ENCODE measurements at places on chromosomes 12 and 14.

DNA sequence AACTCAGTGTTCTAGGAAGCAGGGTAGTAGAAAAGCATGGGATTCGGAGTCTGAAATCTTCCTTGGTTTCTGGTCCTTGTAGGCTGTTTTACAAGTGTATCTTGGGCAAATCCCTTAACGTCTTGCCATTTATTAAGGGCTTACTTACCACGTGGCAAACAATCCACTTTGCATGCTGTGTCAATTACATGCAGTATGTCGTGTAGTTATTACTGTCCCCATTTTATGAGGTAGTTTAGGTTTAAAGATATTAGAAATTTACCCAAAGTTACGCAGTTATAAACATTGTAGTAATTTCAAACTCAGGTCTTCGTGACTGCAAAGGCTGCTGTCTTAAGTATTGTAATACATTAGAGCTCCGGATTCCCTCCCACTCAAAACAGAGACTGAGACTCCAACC is 1.5 kb upstream of the NOVA1 start:
- DNase-seq: no peak

DNA sequence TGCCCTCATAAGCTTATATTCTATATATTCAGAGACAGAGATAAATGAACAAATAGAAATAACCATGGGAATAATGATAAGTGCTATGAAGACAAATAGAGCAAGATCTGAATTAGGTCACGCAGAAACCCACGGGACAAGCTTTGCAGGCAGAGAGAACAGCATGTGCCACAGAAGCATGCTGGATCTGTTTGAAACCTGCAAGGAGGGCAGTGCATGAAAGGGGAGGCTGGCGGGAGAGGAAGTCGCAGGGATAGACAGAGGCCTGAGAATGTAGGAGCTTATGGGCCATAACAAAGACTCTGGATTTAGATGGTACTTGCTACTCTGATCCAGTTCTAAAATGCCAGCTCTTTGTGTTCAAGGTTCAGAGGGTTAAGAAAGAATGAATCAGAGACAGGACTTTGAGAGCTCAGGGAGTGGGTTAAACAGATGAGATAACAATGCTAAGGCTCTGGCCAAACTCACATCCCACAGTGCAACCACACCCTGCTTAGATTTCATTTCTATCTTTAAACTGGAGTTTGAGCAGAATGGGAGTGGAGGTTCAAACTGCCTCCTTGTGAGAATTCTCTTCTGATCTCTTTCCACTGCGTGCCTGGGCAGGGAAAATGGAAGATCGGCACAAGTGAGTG is 49.2 kb upstream of the PPP1R12A start:
- peak; percentile 42 for DNase-seq

DNA sequence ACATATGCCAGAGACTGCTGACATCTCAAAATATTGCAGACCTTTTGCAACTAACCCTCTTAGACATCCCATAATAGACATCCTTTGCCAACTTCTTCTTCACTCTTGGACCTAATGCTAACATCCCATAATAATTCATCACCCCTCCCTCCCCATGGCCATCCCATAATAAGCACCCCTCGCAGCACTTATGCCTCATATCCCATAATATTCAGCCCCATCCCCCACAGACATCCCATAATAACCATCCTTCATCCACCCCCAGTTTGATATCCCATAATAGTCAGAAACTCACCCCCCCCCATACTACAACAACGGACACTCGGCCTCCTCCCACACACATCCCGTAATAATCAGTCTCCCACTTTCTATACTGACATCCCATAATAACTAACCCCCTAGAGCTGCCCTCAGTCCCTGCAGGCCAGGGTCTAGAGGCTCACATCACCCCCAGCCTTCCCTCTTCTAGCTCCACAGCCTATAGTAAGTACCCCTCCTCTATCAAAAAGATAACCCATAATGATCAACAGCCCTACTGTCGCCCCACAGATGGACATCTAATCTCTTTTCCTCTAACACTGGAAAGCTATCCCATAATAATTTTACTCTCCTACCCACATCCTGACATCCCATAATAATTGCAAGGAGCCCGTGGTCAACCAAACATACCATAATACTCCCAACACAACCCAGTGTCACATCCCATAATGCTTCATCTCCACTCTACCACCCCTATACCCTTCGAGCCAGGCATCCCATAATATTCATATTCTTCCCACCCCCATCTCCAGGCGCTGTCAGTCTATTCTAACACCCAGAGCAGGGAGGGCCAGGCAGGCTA is 792 bp upstream of the CHD4 start:
- DNase-seq: peak; percentile 48

DNA sequence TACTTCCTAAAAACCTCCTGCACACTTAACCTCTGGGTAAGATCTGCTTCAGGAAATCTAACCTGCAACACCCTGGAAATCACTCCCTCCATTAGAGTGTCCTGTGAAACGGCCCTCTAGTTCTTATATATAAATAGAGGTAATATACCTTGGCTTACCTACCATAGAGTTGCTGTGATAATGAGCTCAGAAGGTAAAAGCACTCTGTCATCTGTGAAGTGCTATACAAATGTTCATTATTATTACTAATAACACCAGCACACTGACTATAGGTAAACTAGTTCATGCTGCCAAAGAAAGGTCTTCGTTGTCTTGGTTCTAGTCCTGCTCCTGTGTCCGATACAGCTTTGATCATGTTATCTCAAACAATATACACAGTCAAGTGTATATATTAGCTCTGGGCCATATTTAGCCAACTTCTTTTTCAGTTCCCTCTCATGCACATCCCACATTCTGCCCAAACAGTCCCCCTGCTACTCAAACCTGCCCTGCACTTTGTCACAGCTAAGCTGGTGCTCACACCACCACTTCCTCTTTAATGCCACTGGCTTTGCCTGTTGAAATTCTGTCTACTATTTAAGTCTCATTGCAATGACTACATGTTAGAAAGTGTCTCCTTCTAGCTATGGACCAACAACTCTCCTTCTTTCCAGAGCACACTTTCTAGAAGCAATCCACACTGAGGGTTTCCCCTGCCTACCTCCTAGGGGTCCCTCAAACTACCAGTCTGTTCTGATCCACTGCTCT is 5.1 kb downstream of the E2F7 start:
- no peak for DNase-seq

- no peak for DNase-seq
Observed at GRCh38 chr12:25883026-25883916, 75.2 kb upstream of the RASSF8 start.

DNA sequence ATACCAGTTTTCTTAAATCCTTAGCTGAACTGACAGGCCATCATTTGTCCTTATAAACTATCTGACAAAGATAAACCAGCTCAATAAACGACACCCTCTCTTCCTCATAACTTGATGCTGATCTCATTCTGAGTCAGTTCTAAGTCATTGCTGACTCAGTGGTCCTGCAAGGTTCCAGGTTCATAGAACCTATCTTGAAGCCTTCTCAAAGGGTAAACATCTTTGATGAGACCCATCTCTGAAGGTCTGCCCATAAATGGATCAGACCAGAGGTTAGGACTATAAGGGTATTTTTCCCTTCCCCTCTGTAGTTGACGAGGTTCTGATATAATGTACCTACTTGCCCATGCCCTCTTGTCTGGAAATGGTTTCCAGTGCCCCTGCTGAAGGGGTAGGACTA is 11.9 kb downstream of the NAA25 start:
- no peak for DNase-seq

- DNase-seq: no peak
Observed at GRCh38 chr12:132491138-132491663, 1.2 kb downstream of the FBRSL1 start.

DNA sequence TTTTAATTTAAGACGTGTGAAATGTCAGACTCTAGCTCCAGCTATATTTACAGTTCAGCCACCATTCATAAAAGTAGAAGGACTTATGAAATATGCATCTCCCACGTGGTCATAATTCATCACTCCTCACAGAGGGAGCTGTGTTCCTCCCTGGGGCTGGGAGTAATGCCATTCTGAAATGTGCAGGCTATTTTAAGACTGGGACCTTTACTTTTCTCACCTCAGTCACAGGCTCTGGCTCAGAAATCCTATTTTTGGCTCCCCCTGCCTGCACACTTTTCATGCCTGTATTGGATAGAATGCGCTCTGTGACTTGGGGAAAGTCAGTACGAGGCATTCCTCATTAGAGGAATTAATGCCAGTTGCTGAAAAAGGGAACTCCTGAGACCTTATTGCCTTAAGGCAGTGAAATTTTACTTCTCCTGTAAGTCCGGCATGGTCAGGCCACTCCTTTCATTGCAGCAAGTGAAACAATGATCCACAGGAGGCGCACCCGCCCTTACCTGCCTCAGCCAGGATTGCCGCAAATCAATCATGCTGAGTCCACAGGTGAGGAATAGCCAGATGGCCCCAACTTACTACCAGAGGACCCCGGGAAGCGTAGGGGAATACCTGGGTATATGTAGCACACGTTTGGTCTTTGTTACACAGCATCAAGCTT is 1133.2 kb upstream of the TMEM132C start:
- DNase-seq: no peak
